RCC 7860 (cell line): ENCODE measurements at places on chromosomes 11 and 22.
A peak's percentile ranks its signal among the peaks of the same experiment; 100 is the strongest.

DNA sequence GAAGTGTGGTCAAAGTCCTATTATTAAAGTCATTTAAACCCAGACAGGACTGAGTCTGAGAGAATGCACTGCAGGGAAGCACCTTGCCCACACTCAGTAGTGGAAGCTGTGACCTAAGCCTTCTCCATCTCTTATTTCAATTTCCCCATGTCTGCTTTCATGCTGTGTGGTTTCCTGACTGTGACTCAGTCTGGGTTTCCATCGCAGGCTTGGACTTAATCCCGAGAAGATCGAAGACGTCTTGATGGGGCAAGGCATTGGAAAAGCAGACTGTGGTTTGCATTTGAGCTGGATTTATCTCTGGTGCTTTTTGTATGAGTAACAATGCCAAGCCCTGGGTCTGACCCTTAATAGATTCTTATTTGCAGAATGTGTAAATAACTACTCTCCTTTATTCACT lies 238.9 kb downstream of the NTM start:
- DNase-seq: peak; percentile 90

DNA sequence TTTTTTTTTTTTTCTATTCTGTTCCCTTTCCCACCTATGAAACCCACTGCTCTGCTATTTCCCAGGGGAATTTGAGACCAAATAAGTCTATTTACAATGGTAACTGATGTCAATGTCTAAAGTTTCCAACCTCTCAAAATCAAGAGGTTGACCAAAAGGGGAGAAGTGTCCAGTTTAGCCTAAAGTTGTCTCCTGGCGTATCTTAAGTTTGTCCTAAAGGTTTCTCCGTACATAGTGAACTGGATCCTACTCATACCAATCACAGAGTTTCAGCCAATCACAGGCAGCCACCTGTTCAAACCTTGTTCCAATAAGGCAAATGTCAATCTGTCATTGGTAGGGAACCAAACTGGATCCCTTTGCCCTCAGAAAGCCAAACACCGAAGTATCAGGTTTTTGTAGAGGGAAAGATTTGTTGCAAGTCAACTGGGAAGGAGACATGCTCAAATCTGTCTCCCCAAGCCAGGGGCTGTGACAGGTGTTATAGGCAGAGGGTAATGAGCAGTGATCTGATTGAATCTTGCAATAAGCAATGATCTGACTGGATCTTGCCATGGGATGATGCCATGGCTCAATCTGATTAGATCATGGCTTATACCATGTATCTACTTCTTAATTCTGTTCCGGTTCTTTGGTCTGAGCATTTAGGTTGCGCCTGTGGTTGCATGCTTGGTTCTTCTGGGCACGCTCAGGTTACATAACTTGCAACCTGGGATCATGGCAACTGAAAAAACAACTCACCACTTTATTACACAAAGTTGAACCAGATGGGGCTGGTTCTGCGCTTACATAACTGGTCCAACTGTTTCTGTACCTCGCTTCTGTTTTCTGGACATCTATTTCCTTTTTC lies 1.1 kb upstream of the VPS37C start:
- DNase-seq: peak; percentile 22

DNA sequence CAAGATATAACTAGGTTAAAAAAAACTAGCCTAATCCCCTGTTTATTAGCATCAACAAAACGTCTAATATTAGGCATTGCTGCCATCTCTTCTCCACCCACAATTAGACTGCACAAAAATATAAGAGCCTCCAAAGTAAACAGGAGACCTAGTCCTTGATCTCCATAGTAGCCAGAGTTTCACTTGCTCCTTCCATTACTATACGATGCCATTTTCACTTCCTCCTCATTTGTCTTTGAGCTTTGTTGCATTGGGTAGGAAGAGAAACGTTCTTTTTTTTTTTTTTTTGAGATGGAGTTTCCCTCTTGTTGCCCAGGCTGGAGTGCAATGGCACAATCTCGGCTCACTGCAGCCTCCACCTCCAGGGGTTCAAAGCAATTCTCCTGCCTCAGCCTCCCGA lies 42.3 kb upstream of the RDX start:
- DNase-seq: no peak

GRCh38 chr11:62842171-62842741 lies 2.9 kb upstream of the WDR74 start:
- DNase-seq: no peak

DNA sequence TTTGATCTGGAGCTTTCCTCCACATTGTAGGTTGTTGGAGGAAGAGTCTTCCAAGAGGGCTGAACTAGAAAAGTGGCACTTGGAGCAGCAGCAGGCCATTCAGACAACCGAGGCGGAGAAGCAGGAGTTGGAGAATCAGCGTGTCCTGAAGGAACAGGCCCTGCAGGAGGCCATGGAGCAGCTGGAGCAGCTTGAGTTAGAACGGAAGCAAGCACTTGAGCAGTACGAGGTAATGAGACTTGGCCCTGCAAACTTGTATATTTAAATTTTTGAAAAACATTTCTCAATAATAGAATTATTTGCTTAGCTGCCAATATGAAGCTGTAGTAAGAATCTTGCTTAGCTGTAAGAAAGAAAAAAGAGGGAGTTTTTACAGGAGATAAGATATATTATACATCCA lies 84.0 kb downstream of the SWAP70 start:
- DNase-seq: no peak

DNA sequence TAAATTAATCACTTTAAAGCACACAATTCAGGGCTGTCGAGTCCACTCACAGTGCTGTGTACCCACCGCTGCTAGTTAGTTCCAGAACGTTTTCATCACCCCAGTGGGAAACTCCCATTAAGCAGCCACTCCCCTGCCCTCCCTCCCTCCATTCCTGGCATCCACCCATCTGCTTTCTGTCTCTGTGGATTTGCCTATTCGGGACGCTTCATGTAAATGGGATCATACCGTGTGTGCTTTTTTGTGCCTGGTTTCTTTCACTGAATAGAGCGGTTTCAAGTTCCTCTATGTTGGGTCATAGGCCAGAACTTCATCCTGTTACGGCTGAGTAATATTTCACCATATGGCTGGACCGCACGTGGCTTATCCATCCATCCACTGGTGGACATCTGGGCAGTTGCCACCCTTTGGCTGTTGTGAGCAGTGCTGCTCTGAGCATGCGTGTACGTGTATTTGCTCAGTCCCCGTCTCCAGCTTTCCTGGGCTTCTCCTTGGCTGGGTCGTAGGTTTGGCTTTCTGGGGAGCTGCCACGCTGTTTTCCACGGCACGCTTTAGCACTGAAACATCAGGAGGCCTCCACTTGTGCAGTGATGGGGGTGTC lies 30.1 kb downstream of the ARHGAP8 start:
- no peak for DNase-seq

DNA sequence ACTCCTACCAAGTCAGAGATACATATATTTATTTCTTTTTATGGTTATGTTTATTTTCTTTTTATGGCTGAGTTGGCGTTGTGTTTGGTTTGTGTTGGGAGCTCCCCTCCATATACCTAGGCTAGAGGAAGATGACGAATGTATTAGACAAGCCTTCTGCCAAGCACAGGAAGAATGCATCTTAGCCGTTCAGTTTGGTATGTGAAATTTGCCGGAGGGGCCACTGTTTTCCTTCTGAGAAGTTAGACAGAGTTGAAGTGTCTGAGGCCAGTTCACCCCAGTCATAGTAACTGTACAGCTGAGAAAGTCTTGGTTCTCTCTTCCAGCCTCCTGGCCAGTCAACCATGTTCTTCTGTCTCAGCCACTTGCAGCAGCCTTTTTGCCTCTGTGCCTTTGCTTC lies 29.8 kb downstream of the TEAD1 start:
- no peak for DNase-seq

- no peak for DNase-seq
These were observed 451 bp downstream of the FHIP1B start for GRCh38 chr11:6233984-6234386.

- DNase-seq: no peak
These were observed 45.8 kb downstream of the OSBPL5 start for GRCh38 chr11:3119141-3119821.

- DNase-seq: no peak
These were observed 49.0 kb downstream of the MUC15 start for GRCh38 chr11:26522912-26523610.

DNA sequence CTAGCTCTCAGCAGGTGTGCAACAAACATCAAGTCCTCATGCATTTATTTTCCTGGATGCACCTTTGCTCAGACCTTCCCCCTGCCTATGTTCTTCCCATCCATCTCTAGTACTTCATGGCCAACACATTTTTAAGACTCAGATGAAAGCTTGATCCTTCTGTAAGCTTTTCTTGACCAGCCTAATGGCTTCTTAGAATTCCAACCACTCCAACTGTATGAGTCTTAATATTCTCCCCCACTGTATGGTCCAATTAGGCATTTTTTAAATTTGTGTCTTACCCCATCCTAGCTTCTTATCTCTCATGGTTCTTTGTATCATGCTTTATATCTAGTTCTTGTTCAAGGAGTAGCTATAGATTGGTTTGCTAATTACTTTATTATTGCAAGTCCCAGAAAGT lies 44.8 kb downstream of the TENM4 start:
- no peak for DNase-seq

DNA sequence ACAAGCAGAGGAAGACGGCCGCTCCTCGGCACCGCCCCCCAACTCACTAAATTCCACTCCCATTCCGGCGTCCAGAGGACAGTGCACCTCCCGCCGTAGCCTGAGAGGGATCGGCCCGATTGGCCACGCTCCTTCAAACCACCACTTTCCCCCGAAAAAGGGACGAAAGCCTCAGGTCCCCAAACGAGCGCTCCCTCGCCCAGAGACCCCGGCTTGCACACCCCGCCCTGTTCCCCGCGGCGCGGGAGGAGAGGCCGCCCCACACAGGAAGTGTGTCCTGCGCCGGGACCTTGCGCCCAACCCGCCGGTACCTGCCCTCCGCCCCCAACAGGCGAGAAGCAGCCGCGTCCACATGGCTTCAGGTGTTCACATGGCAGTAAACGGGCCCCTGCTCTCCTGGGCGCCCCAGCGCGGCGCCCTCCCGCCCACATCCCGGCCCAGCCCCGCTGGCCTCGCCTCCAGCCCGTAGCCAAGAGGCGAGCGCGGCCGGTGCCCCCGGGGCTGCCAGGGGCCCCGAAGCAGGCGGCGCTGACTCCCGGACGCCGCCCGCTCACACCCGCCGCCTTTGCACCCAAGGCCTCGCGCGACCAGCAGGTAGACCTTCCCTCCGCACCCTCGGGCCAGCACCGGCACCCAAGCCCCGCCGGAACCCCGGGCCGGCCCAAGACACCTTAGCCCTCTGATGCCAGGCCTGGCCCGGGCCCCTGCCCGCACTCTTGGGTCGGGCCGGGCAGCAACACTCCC lies 849 bp downstream of the TCF20 start:
- DNase-seq: peak; percentile 29

GRCh38 chr11:78032090-78032489 lies 9.0 kb upstream of the KCTD14 start:
- DNase-seq: no peak

DNA sequence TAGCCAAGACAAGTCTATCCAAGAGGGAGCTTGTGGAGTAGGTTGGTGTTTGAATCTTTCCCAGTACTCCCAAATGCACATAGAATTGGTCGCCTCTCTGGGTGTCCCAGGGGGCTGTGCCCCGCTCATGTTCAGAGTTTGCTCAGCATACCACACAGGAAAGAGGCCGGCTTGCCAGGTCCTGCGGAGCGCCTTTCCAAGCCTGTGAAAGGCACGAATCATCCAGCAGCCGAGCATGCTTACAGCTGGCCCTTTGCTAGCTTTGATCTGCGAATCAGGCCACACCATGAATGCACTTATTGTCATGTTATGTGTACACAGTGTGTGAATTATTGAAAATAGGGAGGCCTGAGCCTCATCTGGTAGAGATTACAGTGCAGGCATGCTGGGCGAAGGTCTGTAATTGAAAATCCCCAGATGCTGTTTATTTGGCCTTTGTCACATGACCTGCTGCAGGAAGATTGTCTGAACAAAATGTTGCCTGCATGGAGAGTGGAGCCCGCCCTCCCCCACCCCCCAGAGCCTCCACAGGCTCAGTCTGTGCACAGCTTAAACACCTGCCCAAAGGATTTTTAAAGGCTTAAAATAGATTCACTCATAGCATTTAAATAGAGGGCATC lies 163.3 kb upstream of the RASSF10 start:
- DNase-seq: no peak

- DNase-seq: no peak
These were observed 197.9 kb upstream of the BDNF start for GRCh38 chr11:27898166-27898565.

GRCh38 chr11:97963528-97964331 lies 1057.0 kb upstream of the CNTN5 start:
- DNase-seq: no peak

DNA sequence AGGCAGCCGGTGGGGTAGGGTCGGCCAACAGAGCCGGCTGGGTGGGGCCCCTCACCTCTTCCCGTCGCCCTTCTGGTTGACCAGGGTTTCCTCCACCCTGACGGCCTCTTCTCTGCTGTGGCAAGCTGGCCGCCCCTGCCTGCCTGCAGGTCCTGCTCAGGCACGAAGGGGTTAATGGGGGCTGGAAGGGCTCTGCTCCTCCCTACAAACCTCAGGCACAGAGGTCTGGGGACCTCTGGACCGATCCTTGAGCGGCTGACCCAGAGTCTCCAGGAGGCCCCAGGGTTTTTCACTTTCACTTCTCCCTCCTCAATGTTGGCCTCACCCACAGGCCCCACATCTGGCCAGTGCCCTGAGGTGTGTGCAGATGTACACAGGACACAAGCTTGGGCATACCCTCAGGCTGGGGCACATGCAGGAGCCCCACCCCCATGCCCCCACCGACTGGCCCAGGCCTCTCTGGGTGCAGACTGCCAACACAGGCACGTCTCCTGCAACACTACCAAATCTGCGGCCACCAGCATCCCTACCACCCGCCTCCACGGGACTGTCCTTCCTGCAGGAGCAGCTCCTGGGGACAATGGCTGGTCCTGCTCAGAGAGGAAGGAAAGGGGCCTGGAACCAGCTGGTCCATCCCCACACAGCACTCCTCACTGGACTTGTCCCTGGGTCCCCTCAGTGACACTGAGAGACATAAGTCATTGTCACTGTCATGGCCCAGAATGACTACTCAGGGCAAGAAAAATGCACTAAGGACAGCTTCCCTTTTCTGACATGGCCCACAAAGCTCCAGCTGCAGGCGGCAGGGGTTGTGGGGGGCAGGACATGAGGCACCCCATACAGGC lies 3.2 kb upstream of the TBX1 start:
- DNase-seq: no peak

DNA sequence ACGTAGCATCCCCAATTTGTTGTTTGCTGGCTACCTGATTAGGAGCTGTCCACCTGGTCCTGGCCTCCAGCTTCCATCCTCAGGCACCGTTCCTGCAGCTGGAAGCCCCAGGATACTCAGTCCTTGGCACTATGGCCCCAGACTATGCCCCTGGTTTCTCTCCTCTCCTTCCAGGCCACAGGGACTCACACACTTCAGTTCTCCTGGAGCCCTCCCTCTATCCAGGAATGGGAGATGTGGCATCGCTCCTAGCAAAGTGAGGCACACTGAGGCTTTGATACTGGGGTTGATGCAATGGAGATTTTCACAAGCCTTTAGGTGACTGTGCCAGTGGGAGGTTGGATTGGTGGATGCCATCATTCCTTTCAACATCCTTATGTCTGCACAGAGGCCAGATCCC lies 142.8 kb upstream of the B3GAT1 start:
- no peak for DNase-seq
